Ascending aorta (tissue), 2 donors: ENCODE measurements at places on chromosomes 3 and 15.
A peak's percentile ranks its signal among the peaks of the same experiment; 100 is the strongest.

DNA sequence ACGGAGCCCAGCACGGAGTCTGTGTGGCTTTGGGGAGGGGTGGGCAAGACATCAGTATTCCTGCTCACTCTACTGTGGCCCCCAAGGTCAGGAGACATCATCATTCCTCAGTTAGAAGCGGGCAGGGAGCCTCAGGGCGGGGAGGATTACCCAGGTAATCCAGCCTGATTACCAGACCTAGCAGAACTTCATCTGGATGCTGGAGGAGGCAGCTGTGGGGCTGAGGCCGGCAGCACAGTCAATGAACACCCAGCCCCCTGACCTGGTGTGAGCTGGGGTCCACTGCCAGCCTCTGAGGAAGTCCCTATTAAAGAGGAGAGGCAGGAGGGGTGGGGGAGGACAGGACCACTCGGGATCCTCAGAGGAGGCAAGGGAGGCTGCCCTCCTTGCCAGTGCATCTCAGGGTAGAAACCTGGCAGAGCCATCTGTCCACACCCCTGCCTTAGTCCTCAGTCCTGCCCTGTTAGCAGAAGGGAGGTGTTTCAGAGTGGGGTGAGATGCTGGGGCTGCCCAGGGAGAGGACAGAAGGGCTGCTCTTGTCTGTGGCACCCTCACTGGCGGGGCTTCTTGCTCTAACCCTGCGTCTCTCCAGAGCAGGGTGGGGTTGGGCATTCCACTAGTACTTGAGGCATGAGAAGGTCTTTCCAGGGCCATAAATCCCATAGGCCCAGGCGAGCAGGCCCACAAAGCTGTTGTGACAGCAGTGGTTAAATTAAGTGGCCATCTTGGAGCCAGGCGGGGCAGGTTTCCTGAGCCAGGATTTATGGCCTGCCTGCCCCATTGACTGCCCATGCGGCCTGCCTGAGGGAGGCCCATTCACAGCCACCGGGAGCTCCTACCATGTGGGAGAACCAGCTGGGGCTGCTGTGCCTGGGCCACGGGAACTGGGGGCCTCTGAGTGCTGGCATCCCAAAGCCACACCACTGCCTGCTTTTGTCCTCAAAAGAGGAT is 82.1 kb downstream of the LINGO1 start:
- DNase-seq, result no peak

GRCh38 chr3:160130950-160131349 is 94.3 kb upstream of the C3orf80 start:
- DNase-seq, result no peak

- DNase-seq, result no peak
Observed at GRCh38 chr15:79030470-79030869, 60.1 kb downstream of the RASGRF1 start.

- DNase-seq, result no peak
Observed at GRCh38 chr3:159319156-159319555, 517.3 kb downstream of the MFSD1 start.

- DNase-seq, result peak; percentile 42
Observed at GRCh38 chr15:88647351-88648105, 8.7 kb downstream of the ISG20 start.

GRCh38 chr15:33490703-33491102 is 179.9 kb downstream of the RYR3 start:
- DNase-seq, result no peak

GRCh38 chr15:34334672-34335071 is 2.9 kb downstream of the SLC12A6 start:
- no peak for DNase-seq

- peak; percentile 66 for DNase-seq
Observed at GRCh38 chr3:193240850-193241706, at the start of gene PLAAT1. PLAAT1 (plus strand) TSS chr3:193241222; CDS start chr3:193255651, 14,429 bp downstream.

- DNase-seq, result no peak
Observed at GRCh38 chr15:40389824-40390595, 7.5 kb downstream of the KNSTRN start.

GRCh38 chr3:120908030-120908794 is at the start of gene STXBP5L:
STXBP5L (plus strand) TSS chr3:120908205; CDS start chr3:120909579, 1,374 bp downstream.
- DNase-seq, result no peak

GRCh38 chr15:33623010-33623409 is 312.2 kb downstream of the RYR3 start:
- no peak for DNase-seq

DNA sequence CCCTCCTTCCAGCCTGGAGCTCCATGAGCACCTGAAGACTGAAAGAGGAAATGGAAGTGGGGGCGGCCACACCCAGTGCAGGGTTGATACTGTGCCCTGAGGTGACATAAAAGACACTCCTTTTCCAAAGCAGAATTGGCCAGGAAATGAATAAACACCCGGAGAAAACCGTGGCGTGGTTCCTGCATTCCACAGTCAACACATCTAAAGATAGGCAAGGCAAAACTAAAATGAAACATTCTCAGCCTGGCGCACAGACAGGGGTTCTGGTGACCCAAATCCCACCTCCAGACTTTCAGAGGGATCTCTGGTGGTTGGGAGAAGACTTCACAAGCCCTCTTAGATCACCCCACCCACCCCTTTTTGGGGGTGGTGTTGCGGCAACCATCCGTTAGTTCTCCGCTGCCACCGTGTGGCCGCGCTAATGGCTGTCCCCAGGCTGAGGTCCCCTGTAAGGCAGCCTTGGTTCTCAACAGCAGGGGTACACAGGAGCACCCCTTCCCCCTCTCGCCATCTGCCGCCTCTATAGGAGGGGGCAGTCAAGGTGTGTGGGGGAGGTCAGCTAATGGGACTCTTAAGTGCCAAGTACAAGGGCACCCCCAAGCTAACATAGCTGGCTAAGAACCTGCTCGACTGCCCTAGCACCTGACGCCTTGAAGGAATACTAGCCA is 2.5 kb upstream of the MST1R start:
- peak; percentile 76 for DNase-seq

GRCh38 chr3:112530573-112530972 is 31.2 kb downstream of the ATG3 start:
- no peak for DNase-seq

DNA sequence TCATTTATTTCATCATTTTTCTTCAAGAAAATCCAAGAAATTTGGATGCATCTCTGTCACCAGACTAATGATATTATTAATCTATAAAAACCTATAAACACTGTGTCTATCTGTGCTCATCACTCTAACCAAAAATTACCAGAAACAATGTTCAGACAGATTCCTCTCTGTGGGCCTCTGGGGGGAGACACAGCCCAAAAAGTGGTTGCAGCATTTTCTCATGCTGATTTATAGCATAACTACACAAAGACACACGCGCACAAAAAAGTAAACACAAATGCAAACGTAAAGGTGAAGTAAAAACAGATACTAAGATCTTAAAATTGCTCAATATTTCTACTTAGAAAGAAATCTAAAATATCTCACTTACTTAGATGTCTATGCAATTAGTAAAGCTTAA is 976.0 kb downstream of the GBE1 start:
- no peak for DNase-seq

DNA sequence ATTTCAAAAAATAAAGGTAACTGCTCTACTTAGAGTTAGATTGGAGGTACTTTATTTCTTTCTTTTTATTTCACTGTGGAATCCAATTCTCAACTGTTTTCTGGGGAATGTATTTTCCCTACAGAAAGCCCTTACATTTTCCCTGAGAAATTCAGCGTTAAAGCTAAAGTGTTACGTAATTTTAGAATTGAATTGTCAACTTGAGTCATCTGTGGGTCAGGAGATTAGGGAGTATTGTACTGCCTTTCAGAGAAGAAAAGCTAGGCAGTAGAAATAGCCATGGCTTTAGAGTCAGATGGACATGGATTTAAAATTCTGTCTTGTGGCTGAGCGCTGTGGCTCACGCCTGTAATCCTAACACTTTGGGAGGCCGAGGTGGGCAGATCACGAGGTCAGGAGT is 728.6 kb downstream of the ROBO1 start:
- DNase-seq, result no peak

GRCh38 chr15:67177752-67178151 is 76.7 kb downstream of the AAGAB start:
- DNase-seq, result no peak

DNA sequence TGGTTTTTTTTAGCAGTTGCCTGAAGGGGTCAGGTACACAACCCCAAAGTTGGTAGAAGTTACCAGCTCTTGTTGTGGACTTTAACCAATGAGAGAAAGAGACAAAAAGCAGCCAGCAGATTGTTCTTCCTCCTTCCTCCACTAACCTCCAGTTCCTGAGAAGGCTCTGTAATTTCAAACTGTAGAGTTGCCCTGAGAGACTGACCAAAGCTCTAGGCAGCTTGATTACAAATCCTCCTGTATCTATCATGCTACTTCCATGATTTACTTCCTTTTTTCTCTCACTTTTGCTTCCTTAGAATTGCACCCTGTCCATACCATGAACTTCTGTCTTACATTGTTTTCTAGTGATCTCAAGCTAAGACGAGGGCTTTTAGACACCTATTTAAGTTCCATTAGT is 29.2 kb downstream of the NSUN3 start:
- no peak for DNase-seq

DNA sequence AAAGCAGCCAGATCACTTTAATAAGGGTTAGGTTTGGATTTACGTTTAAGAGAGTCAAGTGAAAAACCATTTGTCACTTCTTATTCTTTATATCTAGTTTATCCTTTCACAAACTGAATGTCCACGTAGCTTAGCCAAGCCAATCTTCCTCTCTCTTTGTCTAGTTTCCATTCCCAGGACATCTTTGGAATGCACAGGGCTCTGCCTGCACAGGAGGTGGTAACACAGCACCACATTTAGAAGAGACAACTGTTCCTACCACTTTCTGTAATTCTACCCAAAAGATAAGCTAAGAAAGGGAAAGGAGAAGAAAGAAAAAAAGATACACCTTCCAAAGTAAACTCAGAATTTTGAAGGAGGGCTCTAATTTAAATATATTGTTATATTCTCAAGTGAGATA is 67.9 kb downstream of the IGSF11 start:
- DNase-seq, result no peak

GRCh38 chr15:89401631-89402517 is 67.2 kb upstream of the POLG start:
- DNase-seq, result no peak

DNA sequence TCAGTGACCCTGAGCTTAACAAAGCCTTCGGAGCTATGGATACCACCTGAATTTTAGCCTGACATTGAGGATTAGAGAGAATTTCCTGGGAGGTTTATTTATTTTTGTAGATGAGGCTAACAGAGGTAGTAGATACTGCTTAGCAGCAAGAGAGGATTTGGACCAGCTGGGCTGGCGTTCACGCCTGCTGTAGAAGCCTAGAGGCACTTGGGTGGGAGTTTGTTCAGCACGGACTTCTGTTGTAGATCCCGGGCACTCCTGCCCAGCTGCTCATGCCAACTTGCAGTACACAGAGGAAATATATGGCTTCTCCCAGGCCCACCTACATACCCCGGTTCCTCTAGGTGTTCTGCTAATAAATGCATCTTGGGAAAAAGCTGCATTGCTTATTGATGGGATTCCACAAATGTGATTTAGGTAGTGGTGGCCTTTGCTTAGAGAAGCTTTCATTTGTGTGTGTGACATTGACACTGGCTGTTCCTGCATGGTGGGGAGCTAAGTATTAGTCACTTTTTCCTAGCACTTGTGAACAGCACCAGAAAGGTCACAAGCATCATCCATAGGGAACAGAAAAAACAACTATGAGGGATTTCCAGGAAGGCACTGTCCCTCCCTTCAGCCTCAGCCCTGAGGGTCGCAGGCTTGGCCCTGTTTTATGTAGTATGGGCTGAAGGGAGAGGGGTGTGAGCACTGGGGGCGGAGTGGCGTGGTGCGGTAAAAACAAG is 324.8 kb upstream of the LRRFIP2 start:
- DNase-seq, result no peak

GRCh38 chr3:122364490-122364889 is 18.5 kb downstream of the MIX23 start:
- no peak for DNase-seq

DNA sequence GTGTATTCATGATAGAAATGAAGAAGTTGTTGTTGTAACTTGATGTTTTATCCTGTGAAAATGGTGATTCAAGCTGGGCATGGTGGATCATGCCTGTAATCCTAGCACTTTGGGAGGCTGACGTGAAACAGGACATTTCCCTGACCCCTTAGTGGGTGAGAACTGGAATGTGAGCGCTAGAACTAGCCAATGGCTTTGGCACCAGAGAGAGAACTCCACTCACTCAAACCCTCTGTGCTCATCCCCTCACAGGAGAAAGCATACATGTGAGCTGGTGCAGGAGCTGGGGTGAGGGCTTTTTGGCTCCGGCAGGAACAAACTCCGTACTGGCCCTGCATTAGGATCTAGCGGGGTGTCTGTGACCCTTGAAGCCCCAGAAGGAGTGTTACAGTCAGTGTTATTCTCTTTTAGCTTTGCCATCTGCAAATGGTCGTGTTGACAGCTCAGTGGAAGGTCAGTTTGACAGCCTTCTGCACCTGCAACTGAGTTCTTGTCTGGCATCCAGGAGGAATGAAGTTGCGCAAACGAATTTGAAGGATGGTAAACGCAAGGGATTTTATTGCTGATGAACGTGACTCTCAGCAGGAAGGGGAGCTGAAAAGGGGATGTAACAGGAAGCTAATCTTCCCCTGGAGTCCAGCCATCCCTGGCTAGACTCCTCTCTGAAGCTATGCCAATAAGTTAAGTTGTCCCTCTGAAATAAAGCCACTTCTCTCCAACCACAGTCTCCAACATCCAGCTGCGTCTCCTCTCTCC is 1016.6 kb upstream of the CADM2 start:
- DNase-seq, result no peak

- DNase-seq, result no peak
Observed at GRCh38 chr15:76235186-76235826, 76.0 kb downstream of the ETFA start.

DNA sequence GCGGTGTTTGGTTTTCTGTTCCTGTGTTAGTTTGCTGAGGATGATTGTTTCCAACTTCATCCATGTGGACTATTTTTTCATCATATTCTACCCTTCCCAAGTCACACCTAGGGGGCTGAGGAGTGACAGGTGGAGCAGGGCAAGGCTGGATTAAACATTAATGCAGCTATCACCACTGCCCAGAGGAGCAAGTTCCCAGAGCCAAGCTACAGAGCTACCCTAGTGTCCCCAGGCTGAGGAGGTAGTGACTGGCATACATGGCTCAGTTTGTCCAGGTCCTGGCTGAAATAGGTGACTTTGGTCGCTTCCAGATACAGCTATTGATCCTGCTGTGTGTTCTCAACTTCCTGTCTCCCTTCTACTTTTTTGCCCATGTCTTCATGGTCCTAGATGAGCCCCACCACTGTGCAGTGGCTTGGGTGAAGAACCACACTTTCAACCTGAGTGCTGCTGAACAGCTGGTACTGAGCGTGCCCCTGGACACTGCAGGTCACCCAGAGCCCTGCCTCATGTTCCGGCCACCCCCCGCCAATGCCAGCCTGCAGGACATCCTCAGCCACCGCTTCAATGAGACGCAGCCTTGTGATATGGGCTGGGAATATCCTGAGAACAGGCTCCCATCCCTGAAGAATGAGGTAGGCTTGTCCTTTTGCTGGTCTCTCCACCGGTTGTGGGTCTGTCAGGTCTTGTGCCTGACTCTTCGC is at the start of gene SLC22A13:
Gene SLC22A13, plus strand, starts transcription at position 209 of the 704 bp plus-strand sequence. Its CDS starts 49 bp downstream, at position 258.
- DNase-seq, result no peak

DNA sequence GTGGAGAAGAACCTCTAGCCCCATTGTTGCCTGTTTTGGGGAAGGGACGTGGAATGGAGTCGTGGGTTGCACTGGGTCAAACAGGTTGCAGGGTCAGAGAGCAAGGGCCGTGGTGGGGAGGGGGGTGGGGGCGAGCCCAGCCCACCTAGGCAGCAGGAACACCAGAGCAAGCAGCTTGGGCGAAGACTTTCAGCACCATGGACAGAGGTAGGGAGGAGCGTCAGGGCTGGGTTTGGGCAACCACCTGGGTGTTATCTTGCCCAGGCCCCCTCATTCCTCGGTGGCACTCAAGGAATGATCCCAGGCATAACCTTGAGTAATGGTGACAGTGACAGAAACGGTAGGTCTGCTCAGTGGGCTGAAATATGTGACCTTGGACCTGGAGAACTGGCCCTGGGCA is 45.9 kb upstream of the TMEM115 start:
- no peak for DNase-seq
